Osteocyte (in vitro differentiated cells): ENCODE measurements at places on chromosomes 16 and 17. TPM values are rescaled to one million over a fixed set of nuclear protein-coding genes. Genes with fewer than 3 reads are reported as not detected.

HBA2 gene
- total RNA-seq = not detected in 2 replicates

CASKIN1 gene
- total RNA-seq = 2.4 and 3.7 TPM in 2 replicates

MRPL58 gene
- total RNA-seq = 22.4 and 25.1 TPM in 2 replicates

PPL gene
- total RNA-seq = 9.7 and 10.3 TPM in 2 replicates

ARL17B gene
- 11.2 and 11.4 TPM in 2 replicates for total RNA-seq

CACNB1 gene
- total RNA-seq = 15.4 and 17.9 TPM in 2 replicates

TNS4 gene
- total RNA-seq = 0.21 and 0.73 TPM in 2 replicates

ZNF469 gene
- 4.1 and 4.6 TPM in 2 replicates for total RNA-seq

SCO1 gene
- total RNA-seq = 26.8 and 27.4 TPM in 2 replicates
